ENCODE measurements at places on chromosomes 2 and 18.

GRCh38 chr2:145141981-145142380, 622.1 kb upstream of the ZEB2 start:
- no peak for DNase-seq

DNA sequence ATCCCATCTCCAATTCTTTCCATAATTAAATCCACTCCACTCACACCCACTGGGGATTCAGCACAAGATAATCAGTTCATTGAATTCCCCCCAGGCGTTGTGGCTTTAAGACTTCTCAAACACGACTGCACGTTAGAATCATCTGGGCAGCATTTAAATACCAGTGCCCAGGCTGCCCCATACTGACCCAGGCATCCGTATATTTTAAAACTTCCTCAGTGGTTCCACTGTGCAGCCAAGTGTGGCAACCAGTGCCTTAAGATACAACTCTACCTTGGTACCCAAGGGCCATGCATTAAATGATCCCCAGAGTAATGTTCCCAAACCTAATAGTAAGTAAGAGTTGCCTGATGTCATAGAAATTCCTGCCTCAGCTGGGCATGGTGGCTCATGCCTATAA, 54.3 kb upstream of the BZW1 start:
- DNase-seq, result no peak

GRCh38 chr2:109423556-109424359, 190.0 kb downstream of the SEPTIN10 start:
- no peak for DNase-seq

DNA sequence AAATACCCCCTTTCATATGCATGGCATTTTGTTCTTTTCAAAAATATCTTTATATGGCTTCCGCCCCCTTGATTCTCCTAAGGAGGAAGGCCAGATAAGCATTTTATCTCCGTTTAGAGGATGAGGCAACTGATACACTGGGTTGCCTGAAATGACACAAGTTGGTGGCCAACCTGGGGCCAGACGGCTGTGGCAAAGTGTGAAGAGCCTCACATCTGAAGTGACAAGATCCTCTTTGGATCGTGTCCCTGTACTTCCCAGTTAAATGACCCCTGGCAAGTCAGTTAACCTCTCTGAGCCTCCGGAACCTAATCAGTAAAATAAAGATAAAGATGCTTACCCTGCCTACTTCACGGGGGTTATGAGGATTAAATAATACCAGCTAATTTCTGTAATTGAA, 4.6 kb downstream of the SETBP1 start:
- DNase-seq, result no peak

DNA sequence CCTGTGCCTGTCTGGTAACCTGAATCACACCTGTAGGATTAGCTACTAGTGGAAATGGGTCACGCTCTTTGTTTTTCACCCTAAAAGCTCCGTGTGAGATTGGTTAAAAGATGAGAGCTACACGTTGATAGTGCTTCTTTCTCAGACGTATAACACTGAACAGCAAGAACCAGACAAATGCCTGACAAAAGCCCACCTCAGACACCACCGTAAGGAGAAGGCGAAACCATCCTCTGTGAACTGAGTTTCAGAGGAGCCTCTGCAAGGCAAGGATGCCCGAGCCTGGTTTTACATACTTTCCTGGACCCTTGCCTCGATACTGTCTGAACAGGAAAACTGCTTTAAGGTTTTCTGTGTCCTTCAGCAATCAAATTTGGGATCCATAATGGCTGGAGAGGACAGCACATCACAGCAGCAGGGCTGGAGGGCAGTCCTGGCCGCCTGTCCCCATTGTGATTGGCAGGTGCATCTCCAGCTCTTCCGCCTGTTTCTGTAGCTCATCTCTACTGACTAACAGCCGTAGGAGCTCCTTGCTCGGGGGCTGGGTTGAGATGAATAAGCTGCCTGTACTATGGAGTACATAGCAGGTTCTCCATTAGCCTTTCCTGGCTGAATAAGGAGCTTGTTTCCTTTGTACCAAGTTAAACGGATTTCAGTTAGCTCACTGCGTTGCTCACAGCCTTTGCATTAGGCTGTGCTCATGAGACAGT, 155.5 kb downstream of the MYT1L start:
- DNase-seq, result no peak

DNA sequence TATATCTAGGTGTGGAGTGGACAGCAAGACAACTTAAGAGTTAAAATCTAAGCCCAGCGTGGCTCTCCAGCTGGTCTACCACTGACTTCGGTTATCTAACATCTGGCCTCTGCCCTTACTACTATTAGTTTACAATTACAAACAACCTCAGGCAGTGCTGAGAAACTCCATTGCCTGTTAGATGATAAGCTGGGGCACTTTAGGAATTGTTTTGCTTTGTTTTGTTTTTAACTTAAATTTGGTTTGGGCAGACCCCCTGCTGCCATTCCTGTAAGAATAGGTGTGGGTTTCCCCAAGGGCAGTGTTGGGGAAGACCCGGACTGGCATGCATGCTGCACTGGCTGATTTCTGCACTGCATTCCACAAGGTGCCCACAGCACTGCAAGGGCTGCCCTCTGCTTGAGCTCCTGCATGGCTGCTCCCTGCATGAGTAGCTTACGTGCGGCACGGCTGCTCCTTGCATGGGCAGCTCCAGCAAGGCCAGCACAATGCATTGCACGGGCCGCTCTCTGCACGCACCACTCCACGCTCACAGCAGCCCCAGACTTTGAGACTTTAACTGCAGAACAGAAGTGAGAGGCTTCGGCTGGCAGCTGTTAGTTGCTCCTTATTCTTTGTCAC, 74.2 kb upstream of the SERTAD2 start:
- no peak for DNase-seq

DNA sequence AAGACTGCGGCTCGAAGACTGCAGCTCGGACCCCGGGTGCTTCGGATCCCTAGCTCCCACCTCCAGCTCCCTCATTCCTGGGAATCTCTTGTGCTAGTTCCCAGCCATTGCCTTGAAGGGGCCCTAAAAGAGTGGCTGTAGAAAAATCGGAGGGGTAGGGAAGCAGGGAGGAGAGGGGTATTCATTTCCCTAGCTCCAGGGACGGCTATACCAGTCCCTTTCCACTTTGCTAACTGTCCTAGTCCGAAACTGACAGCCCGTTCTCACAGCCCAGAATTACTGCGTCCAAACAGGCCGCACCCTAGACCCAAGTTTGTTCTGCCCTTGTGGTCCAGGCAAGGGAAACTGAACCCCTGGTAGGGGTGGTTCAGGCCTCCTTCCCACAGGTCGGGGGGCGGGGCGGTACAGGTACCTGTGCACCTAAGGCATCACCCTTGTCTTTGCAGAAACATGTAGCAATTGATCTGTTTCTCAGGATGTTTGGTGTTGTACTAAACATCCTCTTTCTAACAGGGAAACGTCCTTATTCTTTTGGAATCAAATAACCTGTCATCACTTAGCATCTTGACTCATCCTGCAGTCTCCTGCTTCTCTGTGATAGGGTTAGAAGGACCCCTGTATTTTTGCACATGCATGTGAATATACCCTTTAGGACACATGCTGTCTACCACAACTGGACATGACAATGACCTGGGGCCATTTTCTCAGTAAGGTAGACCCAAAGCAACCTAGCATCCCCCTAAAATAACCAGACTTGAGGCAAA, 4.0 kb downstream of the EMX1 start:
- no peak for DNase-seq

All from activated CD8-positive, alpha-beta memory T cell treated with anti-CD3 and anti-CD28 coated beads for 1 hour (primary cell).